Stimulated activated CD8-positive, alpha-beta memory T cell treated with anti-CD3 and anti-CD28 coated beads, Interleukin-15, amount 100 ng/mL, for 1 hour (primary cell): ENCODE measurements at places on chromosomes 13 and 19.

DNA sequence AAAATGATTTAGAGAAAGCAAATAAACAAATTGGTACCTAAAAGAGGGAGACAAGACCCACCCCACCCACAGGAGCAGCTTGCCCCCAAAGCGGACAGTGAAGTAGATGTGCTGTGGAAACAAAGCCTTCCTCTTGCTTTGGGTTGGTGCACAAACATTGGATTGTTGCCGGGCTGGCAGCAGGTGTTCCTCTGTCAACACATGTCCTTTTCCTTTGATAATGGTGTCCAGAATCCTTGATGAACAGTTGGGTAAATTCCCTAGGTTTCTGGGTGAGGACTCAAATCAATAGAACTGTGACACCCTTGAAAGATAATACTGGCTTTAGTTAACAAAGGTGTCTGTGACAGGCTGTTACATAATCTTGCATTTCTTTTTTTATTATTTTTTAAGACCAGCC lies 311.8 kb downstream of the SPRY2 start:
- no peak for DNase-seq

GRCh38 chr19:14933506-14933905 lies 7.8 kb upstream of the OR7C2 start:
- no peak for DNase-seq

DNA sequence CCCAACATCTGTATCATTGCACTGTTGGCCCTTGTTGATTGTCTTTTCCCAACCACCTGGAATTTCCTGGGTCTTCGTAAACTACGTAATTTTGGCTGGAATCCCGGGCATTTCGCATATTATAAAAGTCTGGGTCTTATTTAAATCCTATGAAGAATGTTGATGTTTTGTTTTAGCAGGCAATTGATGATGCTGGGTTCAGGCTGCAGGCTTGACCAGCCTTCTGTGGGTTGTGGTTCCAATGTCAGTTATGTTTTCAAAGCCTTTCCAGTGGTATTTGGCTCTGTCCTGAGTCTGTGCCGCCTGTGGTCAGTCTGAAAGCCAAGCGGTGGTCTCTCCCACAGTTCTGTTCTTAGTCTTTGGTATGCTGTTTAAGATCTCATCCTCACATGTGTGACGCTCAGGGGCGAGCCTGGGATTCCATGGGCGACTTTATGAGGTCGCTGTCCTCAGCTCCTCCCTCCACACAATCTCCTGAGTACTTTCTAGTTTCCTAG lies 12.4 kb downstream of the SLC35E1 start:
- DNase-seq = no peak

- no peak for DNase-seq
These were observed 5.9 kb downstream of the ADAT3 start for GRCh38 chr19:1911098-1911497.

- no peak for DNase-seq
These were observed 82.4 kb upstream of the IRS2 start for GRCh38 chr13:109868578-109869311.

DNA sequence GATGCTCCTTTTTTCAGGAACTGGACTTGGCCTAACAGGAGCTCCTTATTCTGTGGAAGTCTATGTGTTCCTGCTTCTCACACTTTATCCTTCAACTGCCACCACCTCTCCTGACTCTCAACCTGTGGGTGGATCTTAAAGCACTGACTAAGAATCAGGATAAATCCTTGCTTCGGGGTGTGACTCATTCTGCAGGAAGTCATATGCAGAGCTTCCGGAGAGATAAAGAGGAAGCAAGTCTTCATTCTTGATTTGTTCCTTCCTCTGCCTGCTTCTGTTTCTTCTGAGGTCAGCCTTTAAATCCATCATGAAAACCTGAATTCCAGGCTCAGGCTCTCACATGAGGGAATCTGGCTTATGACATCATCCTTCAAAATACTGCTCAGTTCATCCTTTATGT lies 137.1 kb upstream of the ATXN8OS start:
- DNase-seq = no peak

GRCh38 chr19:52692431-52693008 lies 42.3 kb downstream of the ZNF611 start:
- no peak for DNase-seq

- no peak for DNase-seq
These were observed 26.6 kb downstream of the MCF2L start for GRCh38 chr13:112995395-112996191.

- no peak for DNase-seq
These were observed 91.8 kb upstream of the TSC22D1 start for GRCh38 chr13:44667943-44668342.

GRCh38 chr13:46647512-46648065 lies 94.6 kb downstream of the LRCH1 start:
- DNase-seq = no peak

DNA sequence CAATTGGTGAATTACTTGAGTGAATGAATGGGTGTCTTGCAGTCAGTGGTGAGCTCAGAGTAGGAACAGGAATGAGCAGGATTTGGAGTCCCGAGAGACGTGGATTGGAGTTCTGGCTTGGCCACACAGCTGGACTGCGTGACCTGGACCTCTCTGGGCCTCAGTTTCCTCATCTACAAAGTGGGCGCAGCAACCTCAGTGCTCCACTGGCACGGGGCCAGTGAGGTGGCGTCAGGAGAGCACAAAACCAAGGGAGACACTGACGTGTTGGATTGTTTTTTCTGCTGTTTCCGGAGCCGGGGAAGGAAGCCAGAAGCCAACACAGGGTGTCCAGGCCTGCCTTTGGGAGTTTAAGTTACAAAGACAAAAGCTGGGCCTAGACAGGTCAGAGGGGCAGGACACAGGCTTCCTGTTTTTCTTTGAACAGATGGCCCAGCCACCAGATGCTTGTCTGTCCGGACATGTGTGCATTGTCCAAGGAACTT lies 6.5 kb upstream of the DOCK6 start:
- DNase-seq = no peak

DNA sequence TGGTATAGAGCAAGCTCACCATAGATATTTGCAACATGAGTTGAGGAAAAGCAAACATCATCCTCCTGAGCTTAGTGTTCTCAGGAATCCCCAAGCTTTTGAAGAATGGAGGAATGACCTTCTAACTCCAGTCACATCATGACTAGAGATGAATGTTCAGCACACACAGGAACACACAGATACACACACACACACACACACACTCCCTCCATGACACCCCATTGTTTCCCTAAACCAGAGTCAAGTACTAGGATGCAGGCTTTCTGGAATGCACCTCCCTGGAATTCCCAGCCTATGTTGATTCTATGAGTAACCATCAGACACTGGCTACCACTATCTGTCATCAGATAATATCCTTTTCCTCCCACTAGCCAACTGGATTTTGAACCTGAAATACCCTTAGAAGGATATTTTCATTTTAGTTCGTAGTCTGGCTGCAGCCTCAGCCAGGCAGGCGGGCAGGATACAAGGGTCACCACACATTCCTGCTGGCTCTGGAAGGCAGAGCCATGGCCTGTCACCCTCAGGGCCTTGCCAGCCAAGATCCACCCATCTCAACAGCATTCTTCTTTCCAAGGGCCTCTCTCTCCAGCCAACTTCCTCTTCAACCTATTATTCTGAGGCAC lies 162.4 kb downstream of the FOXO1 start:
- no peak for DNase-seq

- no peak for DNase-seq
These were observed 181.3 kb downstream of the PCDH9 start for GRCh38 chr13:67048821-67049150.

GRCh38 chr13:42997381-42997780 lies 5.3 kb upstream of the EPSTI1 start:
- no peak for DNase-seq

- DNase-seq = no peak
These were observed 40.5 kb downstream of the DZIP1 start for GRCh38 chr13:95603887-95604555.

DNA sequence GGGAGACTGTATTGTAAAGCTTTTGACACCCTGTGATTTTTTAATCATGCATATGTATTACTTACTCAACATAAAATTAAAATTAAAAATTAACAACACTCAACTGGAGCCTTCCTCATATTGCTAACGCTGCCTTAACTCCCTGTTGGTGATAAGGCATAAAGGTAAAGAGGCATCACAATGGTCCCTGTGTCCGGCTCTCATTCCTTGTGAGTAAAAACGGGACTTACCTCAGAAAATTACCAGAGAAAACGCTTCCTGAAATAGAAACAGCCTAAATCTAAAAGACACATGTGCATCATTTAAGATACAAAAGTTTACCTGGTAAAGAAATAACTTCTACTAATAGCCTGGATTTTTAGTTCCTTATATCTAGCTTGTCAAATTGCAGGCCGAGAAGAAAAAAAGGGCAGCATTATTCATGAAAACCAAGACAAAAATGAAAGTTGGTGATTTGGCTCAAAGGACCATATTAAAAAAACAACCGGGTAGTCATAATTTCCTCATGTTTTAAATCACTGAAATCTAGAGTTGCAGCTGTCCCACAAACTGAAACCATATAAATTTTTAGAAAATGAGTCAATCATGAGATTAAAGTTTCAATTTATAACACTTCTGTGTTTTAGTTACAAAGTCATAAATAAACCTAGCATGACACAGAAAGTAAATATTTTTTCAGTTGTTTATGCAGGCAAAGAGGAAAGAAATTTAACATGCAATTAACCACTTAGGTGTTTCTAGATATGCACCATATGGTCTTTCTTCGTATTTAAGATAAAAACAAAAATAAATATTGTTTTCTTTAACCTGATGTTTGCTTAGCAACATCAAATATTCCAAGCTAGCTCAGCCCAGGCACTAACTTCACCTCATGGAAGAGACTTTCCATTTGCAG lies 94.7 kb downstream of the MIPEP start:
- DNase-seq = no peak

GRCh38 chr19:50870417-50871089 lies 2.7 kb upstream of the KLK2 start:
- DNase-seq = no peak

GRCh38 chr13:25923217-25924085 lies 128.4 kb downstream of the SHISA2 start:
- no peak for DNase-seq

DNA sequence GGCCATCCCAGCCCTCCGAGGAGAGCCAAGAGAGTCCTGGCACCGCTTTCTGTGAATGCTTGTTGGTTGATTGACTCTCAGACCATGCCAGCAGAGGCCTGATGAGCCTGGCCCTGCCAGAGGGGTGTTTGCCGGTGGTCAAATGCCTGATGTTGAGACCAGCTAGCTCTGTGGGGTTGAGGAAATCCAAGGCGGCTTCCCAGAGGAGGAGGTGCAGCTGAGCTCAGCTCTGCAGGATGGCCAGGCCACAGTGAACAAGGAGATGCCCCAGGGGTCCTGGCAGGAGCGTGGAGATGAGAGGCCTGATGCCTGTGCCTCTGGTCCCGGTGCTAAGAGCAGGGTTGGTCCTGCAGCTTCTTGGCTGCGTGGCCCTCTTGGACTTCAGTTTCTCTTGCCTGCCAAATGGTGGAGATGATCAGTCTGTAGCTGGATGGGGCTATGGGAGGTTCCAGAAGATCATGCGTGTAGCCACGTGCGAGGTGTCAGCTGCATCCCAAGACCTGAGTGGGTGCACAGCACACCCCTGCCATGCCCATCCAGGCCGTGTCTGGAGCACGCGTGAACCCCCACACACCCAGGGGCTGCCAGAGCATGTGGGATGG lies 16.8 kb downstream of the NFIC start:
- DNase-seq = no peak

DNA sequence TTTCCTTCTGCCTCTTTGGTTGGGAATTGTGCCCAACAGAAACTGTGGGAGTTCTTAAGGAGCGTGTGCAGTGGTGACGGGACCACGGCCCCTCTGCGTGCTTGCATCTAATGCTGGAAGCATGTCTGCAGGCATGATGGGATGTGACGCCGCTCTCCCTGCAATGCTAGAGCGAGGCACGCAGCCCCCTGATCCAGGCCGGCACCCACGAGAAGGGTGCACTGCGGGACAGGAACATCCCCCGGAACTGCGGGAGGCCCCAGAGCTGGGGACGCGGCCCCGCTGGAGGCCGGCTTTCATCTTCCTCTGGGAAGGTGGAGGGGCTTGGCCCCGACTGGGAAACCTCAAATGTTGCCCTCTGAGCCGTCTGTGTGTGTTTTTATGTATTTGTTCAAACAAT lies 32.7 kb downstream of the TMEM255B start:
- DNase-seq = no peak

GRCh38 chr19:53772943-53773342 lies 51.2 kb downstream of the NLRP12 start:
- peak; percentile 30 for DNase-seq

DNA sequence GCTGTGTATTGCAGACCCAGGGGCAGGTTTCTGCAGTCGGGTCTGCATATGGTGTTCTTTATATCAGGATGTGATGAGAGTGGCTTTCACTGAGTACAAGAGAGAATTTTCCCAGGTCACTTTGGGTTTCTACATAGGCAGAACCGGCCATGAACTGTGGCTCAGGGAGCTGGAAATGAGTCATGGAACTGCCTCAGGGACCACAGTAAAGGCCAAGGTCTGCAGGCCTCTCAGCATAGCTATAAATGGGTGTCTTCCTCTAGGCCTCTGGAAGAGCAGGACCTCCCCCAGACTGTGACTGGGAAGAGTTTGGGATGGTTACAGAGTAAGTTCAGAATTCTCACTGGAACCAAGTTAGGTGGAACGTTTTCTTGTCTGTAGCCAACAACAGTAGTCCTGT lies 51.8 kb upstream of the ZNF681 start:
- no peak for DNase-seq

DNA sequence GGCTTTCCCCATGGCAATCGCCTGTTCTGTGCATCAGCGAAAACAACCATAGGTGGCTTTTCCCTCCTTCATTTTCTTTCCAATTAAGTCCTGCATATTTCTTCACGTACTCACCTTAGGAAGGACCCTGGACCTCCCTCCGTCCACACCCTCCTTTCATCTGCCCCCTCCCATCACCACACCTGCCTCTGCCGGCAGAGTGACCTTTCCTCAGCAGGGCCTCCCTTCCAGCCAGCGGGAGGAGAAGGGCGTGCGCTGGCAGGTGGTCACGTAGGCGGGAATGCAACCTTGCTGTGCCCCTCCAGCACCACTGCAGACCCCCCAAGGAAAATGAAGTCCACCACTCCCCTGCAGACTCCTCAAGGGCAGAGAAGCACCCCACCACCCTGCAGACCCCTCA lies 61.1 kb downstream of the GSX1 start:
- no peak for DNase-seq

DNA sequence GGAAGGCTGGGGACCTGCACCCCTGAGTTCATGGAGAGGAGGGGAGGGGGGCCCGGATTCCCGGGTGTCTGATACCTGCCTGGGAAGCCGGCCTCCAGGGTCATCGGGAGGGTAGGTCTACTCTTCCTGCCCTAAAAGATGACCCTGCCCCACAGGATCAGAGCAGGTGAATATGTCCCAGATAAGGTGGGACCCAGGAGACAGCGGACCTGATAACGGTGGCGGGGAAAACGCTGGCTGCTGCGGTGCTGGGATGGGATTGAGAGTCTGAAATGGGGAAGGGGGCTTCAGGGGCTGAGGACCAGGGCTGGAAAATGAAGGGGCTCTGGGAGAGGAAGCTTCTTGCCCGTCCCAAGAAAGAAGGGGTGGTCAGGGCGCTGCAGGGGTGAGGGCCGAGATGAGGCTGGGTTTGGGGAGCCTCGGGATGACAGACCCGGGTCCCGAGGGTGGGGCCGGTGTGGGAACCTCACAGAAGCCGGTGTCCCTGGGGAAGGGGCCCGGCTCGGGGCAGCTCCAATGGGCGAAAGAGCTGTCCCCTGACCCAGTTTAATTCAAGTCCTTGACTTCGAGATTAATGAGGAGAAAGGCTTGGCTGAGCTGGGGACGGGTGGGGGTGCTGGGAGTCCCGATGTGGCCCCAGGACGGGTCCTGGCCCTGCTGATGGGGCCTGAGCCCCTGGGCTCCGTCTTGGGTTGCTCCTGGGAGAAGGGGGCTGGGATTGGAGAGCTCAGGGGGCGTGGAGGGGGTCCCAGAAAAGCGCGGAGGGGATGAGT lies 823 bp downstream of the TTYH1 start:
- DNase-seq = no peak
